ENCODE measurements at places on chromosomes 1 and 21. TPM values are rescaled to one million over a fixed set of nuclear protein-coding genes. Genes with fewer than 3 reads are reported as not detected.

DNA sequence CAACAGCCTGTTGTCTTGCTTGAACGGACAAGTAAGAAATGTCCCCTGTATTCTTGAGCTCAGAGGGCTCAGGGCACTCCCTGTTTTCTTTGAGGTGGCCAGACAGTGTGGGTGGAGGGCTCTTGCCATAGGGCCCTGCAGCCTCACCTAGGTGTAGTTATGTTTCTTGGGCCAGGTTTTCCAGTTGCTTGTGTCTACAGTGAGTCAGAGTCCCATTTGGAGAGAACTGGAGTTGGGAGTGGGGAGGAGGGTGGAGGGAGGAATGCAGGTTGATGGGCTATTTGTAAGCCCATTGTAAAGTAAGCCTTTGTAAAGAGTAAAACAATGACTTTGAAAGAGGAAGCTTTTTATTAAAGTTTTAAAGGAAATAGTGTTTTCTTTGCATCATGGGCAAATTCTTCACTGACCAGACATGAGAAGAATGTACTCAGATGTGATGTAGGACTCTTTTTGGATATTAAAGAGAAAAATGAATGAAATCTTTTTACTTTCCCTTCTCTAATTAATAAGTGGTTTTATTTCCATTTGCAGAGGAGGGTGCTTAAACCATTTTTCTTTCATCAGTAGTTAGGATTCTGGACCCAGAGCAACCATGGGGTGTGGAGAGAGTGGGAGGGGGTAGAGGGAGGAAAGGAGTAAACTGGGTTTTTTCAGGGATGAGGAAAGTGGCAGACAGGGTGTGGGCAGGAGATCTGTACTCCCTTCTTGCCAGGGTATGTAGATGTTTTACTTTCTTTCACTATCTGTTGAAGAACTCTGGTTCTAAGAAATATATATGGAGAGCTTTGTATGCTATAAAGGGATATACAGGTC, 45.1 kb upstream of the MACF1 start:
- H3K27ac ChIP-seq, result no peak overlapping the region
- H3K27me3 ChIP-seq, result peaks cover 28% of the 10 kb centered on the region
- H3K4me1 ChIP-seq, result peaks cover 10% of the 10 kb centered on the region
- H3K4me3 ChIP-seq, result no peak overlapping the region
- no peaks in the 10 kb centered on the region for H3K36me3 ChIP-seq

- peaks cover 2% of the 10 kb centered on the region for H3K27me3 ChIP-seq
- H3K4me3 ChIP-seq, result no peak overlapping the region
- DNase-seq, result no peak
- H3K4me1 ChIP-seq, result no peaks in the 10 kb centered on the region
- no peaks in the 10 kb centered on the region for H3K36me3 ChIP-seq
Measured at GRCh38 chr1:66890621-66891020, 34.0 kb downstream of the DNAI4 start.

GRCh38 chr21:26185446-26185845, 14.9 kb upstream of the APP start:
- no peak overlapping the region for H3K4me3 ChIP-seq
- no peak for DNase-seq
- H3K4me1 ChIP-seq, result no peaks in the 10 kb centered on the region
- H3K27ac ChIP-seq, result no peak overlapping the region
- H3K36me3 ChIP-seq, result no peaks in the 10 kb centered on the region

- H3K27me3 ChIP-seq, result no peaks in the 10 kb centered on the region
- no peak overlapping the region for H3K27ac ChIP-seq
- H3K4me3 ChIP-seq, result no peak overlapping the region
- peaks cover 55% of the 10 kb centered on the region for H3K4me1 ChIP-seq
- peaks cover 20% of the 10 kb centered on the region for H3K36me3 ChIP-seq
- no peak for DNase-seq
Measured at GRCh38 chr1:230072866-230073265, 5.8 kb downstream of the GALNT2 start.

DNA sequence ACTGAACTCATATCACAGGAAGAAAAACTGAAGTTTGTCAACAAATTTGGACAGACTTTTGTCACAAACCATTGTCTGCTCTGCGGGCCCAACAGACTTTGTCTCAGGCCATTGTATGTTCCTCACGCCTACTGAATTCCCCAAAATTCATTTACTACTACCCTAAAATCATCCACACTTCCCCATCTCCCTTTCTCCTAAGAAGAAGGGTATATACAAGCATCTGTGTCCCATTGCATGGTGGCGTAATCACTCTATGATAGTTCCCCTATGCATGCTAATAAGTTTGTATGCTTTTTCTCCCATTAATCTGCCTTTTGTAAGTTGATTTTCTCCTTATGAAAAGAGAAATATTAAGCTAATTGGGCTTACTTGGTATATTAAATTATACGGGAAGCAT, 54.9 kb upstream of the ATF3 start:
- peaks cover 4% of the 10 kb centered on the region for H3K4me1 ChIP-seq
- H3K36me3 ChIP-seq, result peaks cover 4% of the 10 kb centered on the region
- peaks cover 60% of the 10 kb centered on the region for H3K27me3 ChIP-seq
- DNase-seq, result no peak

DNA sequence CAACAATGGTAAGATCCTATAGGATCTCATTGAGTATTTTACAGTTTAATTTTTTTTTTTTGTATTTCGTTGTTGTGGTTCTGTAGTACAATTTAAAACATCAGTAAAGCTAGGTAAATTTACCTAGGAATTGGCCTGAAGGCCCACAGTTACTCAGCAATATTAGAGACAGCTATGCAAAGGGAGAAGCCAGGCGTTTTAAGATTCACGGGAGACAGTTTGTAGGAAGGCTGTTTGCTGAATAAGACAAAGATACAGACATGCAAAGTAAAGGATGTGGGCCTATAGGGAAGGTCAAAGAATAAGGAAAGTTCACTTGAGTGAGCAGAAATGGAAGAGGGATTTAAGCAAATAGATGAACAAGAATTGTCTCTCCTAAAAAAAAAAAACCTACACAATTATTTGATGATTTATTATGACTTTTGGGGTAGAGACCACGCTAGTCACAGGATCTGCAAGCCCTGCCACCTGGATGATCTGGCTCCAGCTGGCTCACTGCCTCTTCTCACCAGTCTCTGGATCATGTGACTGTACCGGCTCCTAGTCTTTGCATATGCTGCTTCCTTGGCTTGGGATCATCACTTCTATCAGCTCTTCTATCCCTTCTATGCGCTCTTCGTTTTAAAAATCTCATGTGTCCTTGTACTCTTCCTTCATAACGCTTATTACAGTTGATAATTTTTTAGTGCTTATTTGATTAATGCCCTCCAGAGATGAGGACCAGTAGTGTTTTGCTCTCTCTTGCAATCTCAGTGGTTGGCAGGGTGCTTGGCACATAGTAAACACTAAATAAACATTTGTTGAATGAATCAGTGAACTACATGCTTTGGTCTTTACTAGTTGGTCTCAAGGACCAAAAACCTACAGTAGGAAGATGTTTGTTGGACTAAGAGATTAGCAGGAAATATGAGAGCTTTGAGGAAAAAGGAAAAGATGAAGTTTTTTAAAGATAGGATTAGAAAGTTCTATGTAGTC, 14.1 kb downstream of the DYRK1A start:
- no peak overlapping the region for H3K4me3 ChIP-seq
- peaks cover 36% of the 10 kb centered on the region for H3K36me3 ChIP-seq
- no peak for DNase-seq

DNA sequence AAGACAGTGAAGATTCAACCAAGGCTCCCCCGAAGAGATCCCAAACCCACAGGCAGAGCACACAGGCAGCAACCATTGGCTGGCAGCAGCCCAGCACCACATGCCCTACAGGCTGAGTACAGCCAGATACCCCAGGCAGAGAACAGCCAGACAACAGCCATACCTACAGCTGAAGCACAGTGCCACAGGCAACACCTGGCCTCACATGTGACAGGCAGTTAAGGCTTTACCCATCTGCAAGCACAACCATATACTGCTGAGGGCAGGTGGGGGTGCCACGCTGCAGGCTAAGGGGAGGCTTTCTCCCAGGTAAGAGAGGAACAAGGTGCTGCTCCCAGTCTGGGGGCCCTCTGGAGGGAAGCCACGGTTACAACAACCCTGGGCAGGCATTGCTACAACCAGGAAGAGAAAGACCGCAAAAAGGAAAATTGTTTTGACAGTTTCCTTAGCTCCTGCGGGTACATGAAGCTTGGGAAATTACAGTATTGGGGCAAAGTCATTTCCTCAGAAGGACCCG, 12.3 kb downstream of the CHIT1 start:
- H3K27ac ChIP-seq, result no peak overlapping the region
- H3K27me3 ChIP-seq, result peaks cover 11% of the 10 kb centered on the region
- no peaks in the 10 kb centered on the region for H3K36me3 ChIP-seq
- no peaks in the 10 kb centered on the region for H3K4me1 ChIP-seq
- no peak for DNase-seq
- no peak overlapping the region for H3K4me3 ChIP-seq

DNA sequence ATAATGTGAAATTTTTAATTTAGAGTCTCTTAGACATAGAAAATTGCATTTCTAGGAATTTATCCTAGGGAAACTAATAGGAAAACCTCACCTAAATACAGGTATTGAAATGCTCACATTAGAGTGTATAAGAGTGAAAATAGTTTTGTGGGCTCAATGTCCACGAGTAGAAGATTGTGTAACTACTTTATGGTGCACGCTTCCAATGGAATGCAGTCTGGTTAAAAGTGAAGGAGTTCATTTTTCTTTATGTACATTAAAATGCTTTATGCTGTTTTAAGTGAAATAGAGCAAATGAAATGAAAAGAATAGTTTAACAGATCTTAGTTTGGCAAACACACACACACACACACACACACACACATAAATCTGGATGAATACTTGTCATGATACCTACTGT, 278.2 kb downstream of the USP25 start:
- H3K4me1 ChIP-seq, result no peaks in the 10 kb centered on the region
- H3K27ac ChIP-seq, result no peak overlapping the region
- H3K36me3 ChIP-seq, result no peaks in the 10 kb centered on the region

DNA sequence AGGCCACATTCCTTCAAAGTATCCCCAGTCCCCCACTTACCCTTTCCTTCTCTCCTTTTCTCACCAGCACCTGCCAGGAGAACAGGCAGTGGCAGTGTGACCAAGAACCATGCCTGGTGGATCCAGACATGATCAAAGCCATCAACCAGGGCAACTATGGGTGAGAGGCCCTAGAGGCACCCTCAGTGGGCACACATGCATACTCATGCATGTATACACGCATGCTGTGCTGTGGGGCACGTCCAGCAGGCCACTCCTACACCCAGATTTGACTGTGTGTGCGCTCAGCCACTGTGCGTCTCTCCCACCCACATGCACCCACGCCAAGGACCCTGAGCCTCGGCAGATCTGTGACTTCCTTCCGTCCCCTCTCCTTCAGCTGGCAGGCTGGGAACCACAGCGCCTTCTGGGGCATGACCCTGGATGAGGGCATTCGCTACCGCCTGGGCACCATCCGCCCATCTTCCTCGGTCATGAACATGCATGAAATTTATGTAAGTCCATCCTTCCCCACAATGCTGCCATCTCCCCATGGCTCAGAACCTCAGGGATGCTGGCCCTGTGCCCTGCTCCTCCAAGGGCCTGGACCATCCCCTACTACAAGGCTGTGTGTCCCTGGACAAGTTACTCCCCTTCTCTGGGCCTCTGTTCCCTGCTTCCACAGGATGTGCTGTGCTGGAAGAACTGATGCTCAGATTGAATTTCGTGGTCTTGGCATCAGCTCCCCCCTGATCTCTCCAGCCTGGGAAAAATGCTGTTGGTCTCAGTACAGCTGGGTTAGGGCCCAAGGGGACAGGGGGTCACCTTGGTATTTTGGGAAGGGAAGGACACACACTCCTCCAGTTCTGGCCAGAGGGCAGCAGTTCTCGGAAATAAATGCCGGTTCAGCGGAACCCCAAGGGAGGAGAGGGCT, 7.0 kb downstream of the TINAGL1 start:
- DNase-seq, result no peak
- no peaks in the 10 kb centered on the region for H3K36me3 ChIP-seq
- H3K27ac ChIP-seq, result no peak overlapping the region
- no peak overlapping the region for H3K4me3 ChIP-seq
- no peaks in the 10 kb centered on the region for H3K4me1 ChIP-seq

DNA sequence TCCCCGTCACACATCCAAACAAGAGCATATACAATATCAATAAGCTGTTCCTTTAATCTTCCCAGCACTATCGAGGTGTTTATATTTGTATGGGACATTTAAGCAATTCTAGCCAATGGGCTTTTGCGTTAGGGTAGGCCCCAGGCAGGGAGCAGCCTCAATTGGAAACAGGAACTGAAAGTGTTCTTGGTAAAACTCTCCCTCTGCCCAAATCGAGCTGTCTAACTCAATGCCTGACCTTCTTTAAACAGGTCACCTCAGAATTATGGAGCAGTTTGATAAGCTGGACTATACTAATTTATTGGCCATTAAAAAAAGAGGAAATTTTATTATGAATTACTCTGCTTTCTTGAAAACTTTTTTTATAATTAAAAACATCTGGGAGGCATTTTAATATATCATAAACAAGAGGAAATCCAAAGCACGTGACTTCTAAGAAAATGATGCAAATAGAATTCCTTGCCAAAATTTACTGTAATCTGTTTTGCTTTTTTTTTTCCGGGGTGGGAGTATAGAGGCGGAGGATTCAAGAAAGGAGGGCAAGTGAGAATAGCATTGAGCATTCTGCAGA, 498.1 kb downstream of the LMO4 start:
- no peaks in the 10 kb centered on the region for H3K4me1 ChIP-seq
- no peak overlapping the region for H3K27ac ChIP-seq
- no peaks in the 10 kb centered on the region for H3K36me3 ChIP-seq
- H3K27me3 ChIP-seq, result no peaks in the 10 kb centered on the region

The MATN1 gene
- total RNA-seq, result 0.44 TPM

The PGBD5 gene
- total RNA-seq, result not detected

The LIN28A gene
- total RNA-seq, result not detected

The ADAMTS5 gene
- not detected for total RNA-seq

Data from activated T-helper 2 cell treated with anti-CD3 and anti-CD28 coated beads, Interferon-gamma antibody, Interleukin-2, Interleukin-4, amounts not matched to agents 10 μg/mL and 5 μg/mL and 100 μg/mL, durations not matched to agents 14 hours and 24 hours and 36 hours (primary cell).